Activated CD8-positive, alpha-beta memory T cell treated with anti-CD3 and anti-CD28 coated beads, Interleukin-2, amount 50 U/mL, for 4 hours (primary cell): ENCODE measurements at places on chromosomes 7 and 10.

DNA sequence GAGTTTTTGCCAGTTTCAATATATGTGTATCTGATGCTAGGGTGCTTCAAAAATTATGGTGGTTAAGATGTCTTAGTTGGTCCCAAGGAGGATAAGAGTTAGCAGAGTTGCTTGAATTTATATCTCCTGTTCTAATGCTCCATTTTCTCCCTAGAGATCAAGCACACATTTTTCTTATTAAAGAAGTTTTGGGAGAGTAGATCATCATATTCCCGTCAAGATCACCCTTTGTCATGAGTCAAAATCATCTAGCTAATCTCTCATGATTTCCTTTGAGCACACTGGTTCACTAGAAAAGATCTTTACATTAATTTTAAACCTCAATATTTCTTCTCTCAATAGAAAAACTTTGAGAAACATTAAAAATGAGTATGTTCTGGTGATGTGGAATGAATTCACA, 429.9 kb upstream of the SEMA3A start:
- DNase-seq: no peak

GRCh38 chr10:52187521-52188258, 126.4 kb upstream of the DKK1 start:
- DNase-seq: no peak

- DNase-seq: no peak
Measured at GRCh38 chr10:90718182-90718581, 139.7 kb downstream of the HTR7 start.

- no peak for DNase-seq
Measured at GRCh38 chr7:93316730-93317129, 84.6 kb downstream of the VPS50 start.

GRCh38 chr7:55209366-55209765, 155.8 kb upstream of the LANCL2 start:
- no peak for DNase-seq

- no peak for DNase-seq
Measured at GRCh38 chr10:64303566-64303965, 782.4 kb downstream of the REEP3 start.

- no peak for DNase-seq
Measured at GRCh38 chr10:105024184-105024583, 383.1 kb downstream of the SORCS3 start.

GRCh38 chr10:47243791-47244190, 56.2 kb upstream of the GDF10 start:
- DNase-seq: no peak

DNA sequence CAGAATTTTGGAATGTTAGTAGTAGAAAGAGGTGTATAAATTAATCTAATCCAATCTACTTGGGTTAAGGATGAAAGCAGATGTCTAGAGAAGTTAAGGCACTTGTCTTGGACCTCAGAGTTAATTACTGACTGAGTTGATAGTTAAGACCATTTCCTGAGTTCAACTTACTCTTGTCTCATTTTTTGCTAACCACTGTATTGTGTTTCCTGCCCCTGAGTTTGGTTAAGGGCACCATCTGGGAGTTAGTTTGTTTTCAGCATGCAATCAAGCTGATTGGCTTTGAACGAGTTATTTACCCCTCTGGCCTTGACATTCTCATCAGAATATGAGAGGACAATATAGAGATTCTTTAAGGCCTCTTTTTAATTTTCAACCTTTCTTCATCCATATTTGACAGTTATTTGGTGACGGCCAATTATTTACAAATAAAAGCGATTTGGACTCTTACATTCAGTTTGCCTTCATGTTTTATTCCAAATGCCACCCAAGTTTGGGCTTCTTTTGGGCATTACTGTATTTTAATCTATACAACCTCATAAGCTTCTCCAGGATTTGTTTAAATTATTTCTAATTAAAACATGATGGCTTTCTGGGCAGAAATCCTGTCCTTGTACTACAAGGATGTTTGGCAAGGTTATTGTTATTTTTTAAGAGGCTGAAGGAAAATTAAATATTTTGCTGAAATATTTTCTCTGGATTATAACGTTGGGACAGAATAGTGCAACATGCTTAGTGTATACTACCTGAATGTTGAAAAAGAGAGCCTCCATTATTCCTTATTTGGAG, 225.0 kb downstream of the CACNB2 start:
- DNase-seq: no peak

GRCh38 chr7:94289071-94289470, 105.6 kb upstream of the COL1A2 start:
- no peak for DNase-seq
